ENCODE measurements at places on chromosomes 1 and 21.

GRCh38 chr1:77282866-77283539 lies 1.2 kb downstream of the AK5 start:
- peak; percentile 57 for DNase-seq

DNA sequence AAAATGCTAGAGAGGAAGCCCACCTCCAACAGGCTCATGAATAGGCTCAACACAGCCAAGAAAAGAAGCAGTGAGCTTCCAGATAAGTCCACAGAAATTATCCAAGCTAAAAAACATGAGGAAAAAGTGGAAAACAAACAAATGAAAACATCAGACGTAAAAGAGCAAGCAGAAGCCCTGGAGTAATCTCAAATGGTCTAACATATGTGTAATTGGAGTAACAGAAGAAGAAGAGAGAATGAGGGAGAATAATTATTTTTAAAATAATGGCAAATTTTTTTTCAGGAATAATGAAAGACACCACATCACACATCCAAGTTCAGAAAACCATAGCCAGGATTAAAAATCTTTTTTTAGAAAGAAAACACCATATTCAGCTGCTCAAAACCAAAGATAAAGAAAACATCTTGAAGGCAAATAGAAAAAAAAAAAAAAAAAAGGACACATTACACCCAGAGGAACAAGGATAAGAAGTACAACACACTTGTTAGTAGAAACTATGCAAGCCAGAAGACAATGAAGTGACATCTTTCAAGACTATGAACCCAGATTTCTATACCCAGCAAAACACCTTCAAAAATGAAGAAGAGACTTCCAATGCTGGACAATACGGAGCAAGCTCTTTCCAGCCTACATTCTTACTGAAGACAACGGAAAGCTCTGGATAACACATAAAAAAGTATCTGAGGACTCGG lies 10.6 kb upstream of the SUMO3 start:
- DNase-seq, result no peak

GRCh38 chr1:173476197-173476664 lies 904 bp upstream of the PRDX6 start:
- DNase-seq, result no peak

GRCh38 chr1:205726619-205727125 lies 23.3 kb downstream of the NUCKS1 start:
- DNase-seq, result no peak

DNA sequence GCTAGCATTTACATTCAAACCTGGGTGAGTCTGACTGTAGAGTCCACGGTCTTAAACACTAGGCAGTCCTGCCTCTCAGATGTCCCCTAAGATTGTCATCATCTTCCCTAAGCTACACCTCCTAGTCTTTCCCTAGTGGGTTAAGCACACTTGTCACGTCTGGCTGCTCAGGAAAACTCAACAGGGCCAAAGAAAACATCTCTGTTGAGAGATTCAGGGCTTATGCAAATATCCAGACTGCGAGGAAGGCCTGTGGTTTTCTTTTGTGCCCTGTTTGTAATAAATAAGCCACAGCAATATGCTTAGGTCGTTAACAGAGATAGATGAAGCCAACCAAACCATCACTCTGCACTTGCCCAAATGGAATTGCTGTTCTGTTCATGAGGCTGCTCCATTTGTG lies 472.6 kb upstream of the DEPDC1 start:
- DNase-seq, result no peak

GRCh38 chr1:192147696-192148095 lies 10.6 kb upstream of the RGS18 start:
- DNase-seq, result no peak

- no peak for DNase-seq
These were observed 3.7 kb upstream of the FOXO6 start for GRCh38 chr1:41357451-41358101.

- no peak for DNase-seq
These were observed 11.5 kb upstream of the DHRS3 start for GRCh38 chr1:12629511-12629956.

DNA sequence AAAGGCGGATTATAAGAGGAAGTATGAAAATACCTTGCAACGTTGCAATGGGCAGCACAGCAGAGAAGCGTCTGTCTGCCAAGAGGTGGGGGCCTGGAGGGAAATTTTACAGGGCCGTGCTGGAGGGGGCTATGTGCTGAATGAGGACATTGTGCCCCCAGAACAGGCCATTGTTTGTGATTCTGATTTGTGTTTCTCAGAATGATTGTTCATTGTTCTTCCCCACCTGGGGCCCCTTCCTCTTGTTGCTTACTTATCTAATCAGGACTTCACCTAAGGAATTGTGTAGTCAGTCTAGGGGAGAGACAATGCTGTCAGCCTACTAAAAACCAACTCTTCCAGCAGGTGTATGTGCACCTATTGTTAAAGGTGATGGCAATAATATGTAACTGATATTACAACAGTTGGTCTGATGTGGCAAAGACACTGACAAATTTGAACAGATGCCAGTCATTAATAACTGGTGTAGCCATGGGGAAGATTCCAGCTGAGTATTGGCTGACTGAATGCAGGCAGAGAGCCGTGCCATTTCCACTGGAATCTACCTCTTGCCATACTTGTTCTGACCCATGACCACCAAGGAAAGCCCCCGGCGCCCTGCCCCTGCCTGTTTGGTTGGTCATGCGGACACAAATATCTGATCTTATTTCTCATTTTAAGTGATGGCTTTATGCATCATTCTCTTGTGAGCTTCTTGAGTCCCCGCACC lies 45.2 kb upstream of the PSEN2 start:
- DNase-seq, result peak; percentile 64

DNA sequence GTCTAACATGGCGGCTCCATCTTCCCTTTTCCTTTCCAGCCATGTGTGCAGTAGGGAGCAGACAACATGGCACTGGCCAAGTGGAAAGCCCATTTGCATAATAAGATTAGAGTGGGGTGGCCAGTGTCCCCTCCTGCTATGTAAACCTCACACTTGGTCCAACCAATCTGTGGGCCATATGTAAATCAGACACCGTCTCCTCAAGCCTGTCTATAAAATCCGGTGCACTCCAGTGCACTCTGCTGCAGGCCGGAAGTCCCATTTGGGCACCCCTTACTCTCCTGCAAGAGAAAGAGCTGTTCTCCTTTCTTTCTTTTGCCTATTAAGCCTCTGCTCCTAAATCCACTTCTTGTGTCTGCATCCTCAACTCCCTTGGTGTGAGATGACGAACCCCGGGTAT lies 44.1 kb downstream of the OLFML3 start:
- no peak for DNase-seq

- no peak for DNase-seq
These were observed 14.1 kb downstream of the DPYD start for GRCh38 chr1:97906567-97907241.

- DNase-seq, result no peak
These were observed 78.8 kb upstream of the RBM34 start for GRCh38 chr1:235239851-235240250.

GRCh38 chr1:228259951-228260350 lies 52.1 kb downstream of the OBSCN start:
- no peak for DNase-seq

- DNase-seq, result peak; percentile 80
These were observed 1.1 kb downstream of the POGZ start for GRCh38 chr1:151457911-151458801.

DNA sequence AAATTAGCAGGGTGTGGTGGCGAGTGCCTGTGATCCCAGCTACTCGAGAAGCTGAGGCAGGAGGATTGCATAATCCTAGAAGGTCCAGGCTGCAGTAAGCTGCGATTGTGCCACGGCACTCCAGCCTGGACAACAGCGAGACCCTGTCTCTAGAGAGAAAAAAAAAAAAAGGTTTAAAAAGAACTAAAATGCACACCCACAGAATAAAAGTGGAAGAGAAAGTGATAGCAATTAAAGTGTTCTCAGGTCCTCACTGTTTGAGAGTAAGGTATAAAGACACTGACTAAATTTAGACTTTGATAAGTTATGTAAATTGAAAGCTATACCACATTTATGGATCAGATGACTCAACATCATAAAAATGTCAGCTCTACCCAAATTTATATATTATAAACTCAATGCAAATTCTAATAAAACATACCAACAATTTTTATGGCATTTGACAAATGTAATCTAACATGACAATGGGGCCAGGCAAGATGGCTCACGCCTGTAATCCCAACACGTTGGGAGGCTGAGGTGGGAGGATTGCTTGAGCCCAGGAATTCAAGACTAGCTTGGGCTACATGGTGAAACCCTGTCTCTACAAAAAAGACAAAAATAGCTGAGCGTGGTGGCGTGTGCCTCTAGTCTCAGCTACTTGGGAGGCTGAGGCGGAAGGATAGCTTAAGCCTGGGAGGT lies 11.8 kb downstream of the ZBTB17 start:
- no peak for DNase-seq

DNA sequence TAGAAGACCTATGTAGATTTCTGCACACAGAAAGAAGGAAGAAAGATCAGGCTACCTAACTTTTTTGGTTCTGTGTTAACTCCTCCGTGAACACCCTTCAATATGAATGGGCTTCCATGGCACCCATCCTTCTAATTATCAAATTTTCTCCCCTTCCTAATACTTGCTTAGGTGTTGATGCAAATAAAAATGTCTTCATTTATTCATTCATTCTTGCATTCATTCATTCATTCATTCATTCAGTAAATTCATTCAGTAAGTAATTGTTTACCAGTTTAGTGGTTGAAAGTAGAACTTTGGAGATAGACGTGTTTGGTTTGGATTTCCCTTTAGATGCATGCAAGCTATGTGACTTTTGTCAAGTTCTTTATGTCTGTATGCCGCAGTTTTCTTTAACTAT lies 4.6 kb downstream of the CHI3L2 start:
- DNase-seq, result no peak

GRCh38 chr1:27005166-27005530 lies 7.5 kb downstream of the TENT5B start:
- DNase-seq, result no peak

GRCh38 chr21:37780991-37781983 lies 135.0 kb downstream of the KCNJ6 start:
- DNase-seq, result no peak

DNA sequence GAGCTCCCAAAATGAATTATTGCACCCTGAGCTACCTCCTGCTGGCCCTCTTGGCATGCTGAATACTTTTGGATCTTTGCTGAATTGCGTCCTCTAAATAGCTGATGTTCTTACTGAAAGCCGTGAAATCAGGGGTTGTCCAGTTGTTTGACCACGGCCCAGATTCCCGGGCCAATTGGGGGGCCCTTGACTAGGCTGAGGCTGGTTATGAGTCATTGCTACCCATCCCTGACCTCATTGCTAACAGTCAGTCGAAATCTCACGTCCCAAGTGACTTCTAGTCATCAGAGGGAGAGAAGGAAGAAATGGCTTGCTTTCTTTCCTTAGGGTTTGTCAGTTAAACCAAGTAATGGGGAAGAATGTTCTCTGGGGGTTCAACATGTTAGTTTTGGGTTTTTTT lies 37.4 kb downstream of the SMYD2 start:
- no peak for DNase-seq

GRCh38 chr1:175218786-175219434 lies 26.3 kb upstream of the KIAA0040 start:
- no peak for DNase-seq

GRCh38 chr1:41109310-41110197 lies 88.0 kb upstream of the SLFNL1 start:
- no peak for DNase-seq

- no peak for DNase-seq
These were observed 1.2 kb downstream of the RUNX3 start for GRCh38 chr1:24928689-24929397.

- no peak for DNase-seq
These were observed 1.5 kb downstream of the MORC3 start for GRCh38 chr21:36321325-36322082.

DNA sequence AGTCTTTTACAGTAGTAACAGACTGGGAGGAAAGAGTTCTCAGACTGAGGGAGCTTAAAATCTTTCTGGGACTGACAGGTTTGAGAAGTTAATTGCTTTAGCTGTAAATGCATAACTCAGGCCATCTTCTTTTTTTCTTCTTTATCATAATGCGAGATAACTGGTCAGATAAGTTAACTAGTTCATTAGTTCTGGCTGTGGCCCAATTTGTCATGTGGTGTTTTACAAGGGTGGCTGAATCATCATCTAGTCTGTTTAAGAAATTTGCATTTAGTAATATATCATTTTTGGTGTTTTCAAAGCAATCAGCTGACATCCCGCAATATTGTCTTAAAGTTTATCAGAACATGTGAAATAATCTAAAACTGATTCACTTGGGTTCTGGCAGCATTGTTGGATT lies 14.0 kb downstream of the HSD3B2 start:
- DNase-seq, result no peak

DNA sequence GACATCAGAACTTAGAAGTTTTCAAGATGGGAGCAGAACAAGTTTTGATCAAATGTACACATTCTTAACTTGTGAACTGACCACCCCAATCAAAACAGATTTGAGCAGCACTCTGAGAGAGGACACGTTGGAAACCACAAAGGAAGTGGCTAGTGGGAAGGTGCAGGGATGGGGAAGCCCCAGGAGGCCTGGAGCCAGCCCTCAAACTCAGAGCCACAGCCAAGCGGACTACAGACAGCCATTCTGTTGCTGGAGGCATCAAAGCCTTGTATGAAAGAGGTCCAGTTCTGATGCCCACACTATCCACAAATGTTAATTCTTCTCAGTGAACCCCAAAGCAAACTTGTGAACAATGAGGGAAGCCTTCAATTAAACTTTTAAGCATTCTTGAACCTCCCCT lies 143.6 kb upstream of the RAB4A start:
- no peak for DNase-seq

- DNase-seq, result no peak
These were observed 59.2 kb downstream of the PBX1 start for GRCh38 chr1:164618202-164618564.

DNA sequence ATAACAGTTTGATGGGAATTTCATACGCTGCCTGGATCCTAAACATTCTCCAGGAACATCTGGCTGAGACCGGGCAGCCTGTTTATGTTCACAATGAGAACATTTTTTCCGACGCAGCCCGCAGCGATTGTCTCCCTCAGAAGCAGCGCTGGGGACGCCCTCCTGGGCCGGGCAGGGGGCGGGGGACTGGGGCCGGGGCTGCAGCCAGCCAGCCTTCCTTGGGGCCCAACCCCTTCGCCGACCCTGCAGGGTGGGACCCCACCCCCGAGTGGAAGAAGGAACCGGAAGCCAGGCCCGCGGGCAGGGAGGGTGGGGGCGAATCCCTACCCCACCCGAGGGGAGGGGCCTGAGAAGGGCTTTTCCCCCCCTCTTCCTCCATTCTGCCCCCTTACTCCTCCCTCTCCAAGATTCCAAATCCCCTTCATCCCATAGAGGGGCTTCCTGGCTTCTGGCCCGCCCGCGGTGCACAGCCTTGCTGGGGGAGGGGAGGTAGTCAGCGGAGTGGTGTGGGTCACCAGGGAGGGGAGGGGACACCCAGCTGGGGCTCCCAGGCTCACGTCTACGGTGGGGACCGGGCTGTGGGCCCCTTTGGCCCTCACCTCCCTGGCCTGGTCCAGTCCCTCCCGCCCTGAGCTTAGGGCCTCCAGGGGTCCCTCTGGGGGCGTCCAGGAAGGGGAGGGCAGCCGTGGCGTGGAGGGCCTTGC lies 60.6 kb downstream of the WNT9A start:
- no peak for DNase-seq
